ENCODE measurements at places on chromosomes 7 and 10. TPM values are rescaled to one million over a fixed set of nuclear protein-coding genes. Genes with fewer than 3 reads are reported as not detected.

TRIM24 gene
- total RNA-seq = 6.3 TPM

AGK gene
- 20.0 TPM for total RNA-seq

XRCC2 gene
- total RNA-seq = 1.1 TPM

SAP25 gene
- not detected for total RNA-seq

AKR1C2 gene
- 73.6 TPM for total RNA-seq

SCART1 gene
- total RNA-seq = 1.1 TPM

AS3MT gene
- total RNA-seq = 7.5 TPM

NPC1L1 gene
- under 0.01 TPM for total RNA-seq

TRIM50 gene
- not detected for total RNA-seq

ACHE gene
- under 0.01 TPM for total RNA-seq

TLX1 gene
- total RNA-seq = not detected

HMX2 gene
- total RNA-seq = not detected

LRIT1 gene
- total RNA-seq = not detected

AMZ1 gene
- total RNA-seq = 1.4 TPM

OPALIN gene
- not detected for total RNA-seq

CPXM2 gene
- 15.5 TPM for total RNA-seq

FGFBP3 gene
- total RNA-seq = 0.56 TPM

NUP42 gene
- 28.8 TPM for total RNA-seq

ZNF804B gene
- total RNA-seq = not detected

AKR1D1 gene
- not detected for total RNA-seq

CTAGE4 gene
- 0.28 TPM for total RNA-seq

FAM237B gene
- under 0.01 TPM for total RNA-seq

CYP3A7 gene
- not detected for total RNA-seq

CCZ1B gene
- 27.0 TPM for total RNA-seq

Data from regular cardiac myocyte (primary cell).